ENCODE measurements at places on chromosomes 16 and 17.

DNA sequence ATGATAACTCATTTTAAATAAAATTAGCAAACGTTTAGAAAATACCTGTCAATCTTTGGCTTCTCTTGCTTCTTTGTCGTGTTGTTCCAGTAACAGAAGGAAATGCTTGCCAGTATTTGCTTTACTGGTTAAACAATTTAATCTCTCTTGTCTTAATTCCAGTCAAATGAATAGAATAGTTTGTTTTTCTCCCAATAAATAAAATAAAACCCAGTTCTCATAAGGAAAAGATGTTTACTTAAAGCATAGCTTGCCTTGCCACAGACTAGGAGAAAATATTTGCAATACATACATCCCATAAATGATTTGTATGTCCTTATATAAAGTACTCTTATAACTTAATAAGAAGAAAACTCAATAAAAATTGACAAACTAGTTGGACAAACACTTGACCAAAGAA, 43.9 kb upstream of the TEKT3 start:
- no peak for DNase-seq

DNA sequence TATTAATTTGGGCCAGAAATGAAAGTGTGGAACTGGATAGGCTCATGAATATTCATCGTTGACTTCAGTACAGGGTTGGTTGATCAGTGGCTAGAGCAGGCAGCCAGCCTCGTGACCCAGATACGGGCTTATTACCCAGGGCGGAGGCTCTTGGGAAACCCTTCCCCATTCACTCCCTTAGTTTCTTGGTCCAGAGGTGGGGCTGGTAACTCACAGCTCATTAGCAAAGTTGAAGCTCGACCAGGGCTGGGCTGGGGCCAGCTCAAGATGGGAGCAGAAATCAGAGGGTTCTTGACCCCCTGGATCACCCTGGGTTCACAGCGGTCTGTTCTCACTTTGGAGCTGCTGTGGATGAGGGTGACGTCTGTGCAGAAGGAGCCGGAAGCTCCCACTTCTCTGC, 44.6 kb upstream of the GSE1 start:
- no peak for DNase-seq

- DNase-seq: peak; percentile 60
Measured at GRCh38 chr17:4808378-4808767, 1.4 kb downstream of the PLD2 start.

- DNase-seq: no peak
Measured at GRCh38 chr16:89320782-89321501, 103.4 kb downstream of the ZNF778 start.

- no peak for DNase-seq
Measured at GRCh38 chr17:71068408-71068750, 899.0 kb downstream of the KCNJ2 start.

- DNase-seq: no peak
Measured at GRCh38 chr17:60103957-60104356, 25.2 kb upstream of the HEATR6 start.

DNA sequence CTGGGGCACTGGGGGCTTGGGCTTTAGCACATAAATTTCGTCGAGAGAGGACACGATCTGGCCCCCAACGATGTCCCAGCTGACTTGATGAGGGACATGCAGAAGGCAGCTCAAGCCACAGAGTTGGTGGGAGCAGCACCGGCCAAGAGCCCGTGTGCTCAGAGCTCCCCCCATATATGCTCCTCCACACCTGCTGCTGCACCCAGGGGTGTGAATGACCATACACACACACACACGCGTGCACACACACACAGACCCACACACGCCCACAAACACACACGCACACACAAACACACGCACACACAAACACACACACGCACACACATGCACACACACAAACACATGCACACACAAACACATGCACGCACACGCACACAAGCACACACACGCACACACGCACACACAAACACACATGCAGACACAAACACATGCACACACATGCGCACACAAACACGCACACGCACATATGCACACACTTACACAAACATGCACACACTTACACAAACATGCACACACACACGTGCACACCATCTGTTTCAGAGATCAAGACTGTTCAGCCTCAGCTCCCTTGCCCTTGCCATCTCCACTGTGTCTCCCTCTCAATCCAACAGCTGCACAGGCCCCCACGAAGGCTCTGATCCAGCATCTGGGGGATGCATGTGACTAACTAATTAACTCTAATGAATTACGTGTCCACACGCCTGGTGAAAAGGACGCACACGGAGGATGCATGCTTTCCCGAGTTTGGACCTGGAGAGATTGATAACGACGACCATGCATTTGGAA, 85.6 kb upstream of the TNRC6C start:
- DNase-seq: no peak

DNA sequence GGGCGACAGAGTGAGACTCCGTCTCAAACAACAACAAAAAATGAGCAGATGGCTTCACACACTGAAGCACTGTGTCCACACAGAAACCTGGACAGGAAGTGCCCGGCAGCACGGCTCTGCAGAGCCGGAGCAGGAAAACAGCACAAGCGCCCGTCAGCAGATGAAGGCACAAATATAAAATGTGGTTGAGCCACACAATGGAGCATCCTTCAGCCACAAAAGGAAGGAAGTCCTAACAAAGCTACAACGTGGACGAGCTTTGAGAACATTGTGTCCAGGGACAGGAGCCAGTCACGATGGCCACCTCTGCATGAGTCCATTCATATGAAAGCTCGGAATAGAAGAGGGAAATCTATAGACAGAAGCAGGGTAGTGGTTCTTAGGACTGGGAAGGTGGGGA, 15.7 kb downstream of the RHBDF2 start:
- peak; percentile 19 for DNase-seq

Measured in hypothalamus (tissue), 51 donors.